ENCODE measurements at places on chromosomes 5 and 9.
A peak's percentile ranks its signal among the peaks of the same experiment; 100 is the strongest.

- no peak overlapping the region for H3K27ac ChIP-seq
- no peak for DNase-seq
- no peaks in the 10 kb centered on the region for H3K36me3 ChIP-seq
- H3K27me3 ChIP-seq, result no peaks in the 10 kb centered on the region
- H3K4me3 ChIP-seq, result no peak overlapping the region
Measured at GRCh38 chr5:32520356-32520755, 65.0 kb upstream of the SUB1 start.

DNA sequence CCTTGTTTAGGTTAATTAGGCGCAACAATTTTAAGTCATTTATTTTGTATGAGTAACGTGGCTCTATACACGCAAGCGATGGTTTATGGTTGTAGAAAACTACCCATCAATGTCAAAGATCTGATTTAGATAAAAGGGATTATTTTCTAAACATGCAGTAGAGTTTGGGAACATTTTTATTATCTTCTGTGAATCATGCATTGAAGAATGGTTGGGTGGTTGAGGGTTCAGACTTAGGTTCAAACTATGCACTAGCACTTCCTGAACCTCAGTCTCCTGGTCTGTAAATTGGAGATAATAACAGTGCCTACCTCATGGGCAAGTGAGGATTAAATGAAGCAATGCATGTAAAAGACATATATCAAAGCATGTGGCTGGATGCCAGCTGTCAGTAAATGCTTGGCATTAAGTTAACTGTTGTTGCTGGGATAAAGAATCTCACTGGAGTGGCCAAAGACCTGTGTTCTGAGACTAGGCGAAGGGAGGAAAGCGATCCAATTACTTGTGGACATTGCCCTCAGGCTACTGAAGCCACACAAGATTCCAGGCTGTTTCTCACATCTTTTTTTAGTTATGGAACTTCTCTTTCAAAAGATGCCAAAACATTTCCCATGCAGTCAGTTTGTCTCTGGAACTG is 1.1 kb upstream of the OTULINL start:
- H3K36me3 ChIP-seq, result no peaks in the 10 kb centered on the region
- H3K4me1 ChIP-seq, result peaks cover 28% of the 10 kb centered on the region
- peaks cover 7% of the 10 kb centered on the region for H3K27me3 ChIP-seq
- H3K4me3 ChIP-seq, result peak overlapping the region; percentile 75
- DNase-seq, result no peak
- no peak overlapping the region for H3K27ac ChIP-seq

DNA sequence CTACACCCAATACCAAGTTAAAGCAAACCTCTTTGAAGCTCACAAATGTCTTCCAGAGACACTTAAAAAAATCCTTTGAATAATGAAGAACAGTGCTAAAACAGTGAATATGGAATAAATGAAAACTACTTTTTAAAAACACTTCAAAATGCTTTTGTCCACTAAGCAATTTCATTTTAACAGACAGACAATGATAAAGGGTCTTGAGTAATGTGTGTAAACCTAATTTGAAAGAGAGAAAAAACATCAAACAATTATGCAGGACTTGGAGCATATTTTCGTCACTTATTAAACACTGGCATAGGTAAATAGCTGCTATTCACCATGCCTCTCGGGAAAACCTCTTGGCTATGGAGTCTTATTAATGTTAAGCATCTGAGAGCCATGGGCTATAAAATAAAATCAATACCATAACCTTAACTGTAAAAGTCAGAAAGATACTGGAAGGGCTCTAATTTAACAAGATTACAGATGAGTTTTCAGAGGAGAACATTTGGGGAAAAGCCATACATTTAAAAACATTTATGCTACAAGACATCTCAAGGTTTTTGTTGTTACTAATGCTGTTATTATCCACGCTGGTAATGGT is 177.8 kb downstream of the NFIB start:
- DNase-seq, result no peak
- no peaks in the 10 kb centered on the region for H3K4me1 ChIP-seq
- no peak overlapping the region for H3K4me3 ChIP-seq
- H3K27me3 ChIP-seq, result no peaks in the 10 kb centered on the region

DNA sequence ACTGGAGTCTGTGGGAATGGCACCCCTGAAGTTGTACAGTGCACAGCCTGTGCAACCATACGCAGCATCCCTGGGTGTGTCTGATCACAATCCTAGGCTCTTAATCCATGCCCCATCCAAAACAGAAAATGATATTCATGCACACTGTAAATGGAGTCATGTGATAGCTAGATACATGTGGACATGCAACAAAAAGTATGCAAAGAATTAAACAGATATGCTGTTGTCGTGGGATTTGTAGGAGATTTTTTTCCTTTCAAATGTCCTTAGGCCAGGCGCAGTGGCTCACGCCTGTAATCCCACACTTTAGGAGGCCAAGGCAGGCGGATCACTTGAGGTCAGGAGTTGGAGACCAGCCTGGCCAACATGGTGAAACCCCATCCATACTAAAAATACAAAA is 36.1 kb downstream of the PRRX2 start:
- no peak for DNase-seq
- no peak overlapping the region for H3K4me3 ChIP-seq
- no peaks in the 10 kb centered on the region for H3K36me3 ChIP-seq

GRCh38 chr5:179160584-179160983 is 100.4 kb downstream of the ZNF354C start:
- H3K36me3 ChIP-seq, result no peaks in the 10 kb centered on the region
- H3K4me1 ChIP-seq, result no peaks in the 10 kb centered on the region

DNA sequence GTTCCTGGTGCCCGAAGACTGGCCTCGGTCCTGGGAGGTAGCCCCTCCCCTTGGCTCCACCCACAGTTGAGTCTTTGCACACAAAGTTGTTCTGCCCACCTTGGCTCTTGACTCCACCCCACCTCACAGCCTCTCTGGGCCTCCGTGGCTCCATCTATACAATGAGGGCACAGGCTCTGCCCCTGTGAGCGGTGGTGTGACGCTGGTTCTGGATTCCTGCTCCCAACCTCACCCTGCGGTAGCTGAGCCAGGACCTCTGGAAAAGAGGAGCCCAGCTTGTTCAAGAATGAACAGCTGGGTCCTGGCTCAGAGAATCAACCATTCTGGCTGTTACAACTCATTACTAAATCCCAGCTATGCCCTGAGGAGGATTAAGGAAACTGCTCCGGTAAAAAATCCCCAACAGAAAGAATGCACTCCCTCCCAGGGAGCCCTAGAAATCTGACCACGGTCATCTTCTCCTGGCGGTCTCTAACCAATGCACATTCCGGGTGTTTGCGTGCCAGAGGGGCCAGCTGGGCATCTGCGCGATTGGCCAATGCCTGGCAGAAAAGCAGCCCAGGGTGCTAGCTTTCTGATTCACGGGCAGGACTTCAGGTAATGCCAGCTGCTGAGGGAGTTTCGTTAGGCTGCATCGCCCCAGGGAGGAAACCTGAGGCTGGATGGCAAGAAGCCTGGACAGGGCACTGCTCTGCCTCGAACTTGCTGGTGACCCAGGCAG is 9.9 kb upstream of the GRHPR start:
- H3K36me3 ChIP-seq, result no peaks in the 10 kb centered on the region
- no peak for DNase-seq
- H3K27ac ChIP-seq, result no peak overlapping the region
- H3K4me3 ChIP-seq, result no peak overlapping the region

GRCh38 chr5:155504606-155505005 is 491.1 kb downstream of the KIF4B start:
- DNase-seq, result no peak
- H3K36me3 ChIP-seq, result no peaks in the 10 kb centered on the region
- H3K27me3 ChIP-seq, result no peaks in the 10 kb centered on the region
- no peak overlapping the region for H3K4me3 ChIP-seq

DNA sequence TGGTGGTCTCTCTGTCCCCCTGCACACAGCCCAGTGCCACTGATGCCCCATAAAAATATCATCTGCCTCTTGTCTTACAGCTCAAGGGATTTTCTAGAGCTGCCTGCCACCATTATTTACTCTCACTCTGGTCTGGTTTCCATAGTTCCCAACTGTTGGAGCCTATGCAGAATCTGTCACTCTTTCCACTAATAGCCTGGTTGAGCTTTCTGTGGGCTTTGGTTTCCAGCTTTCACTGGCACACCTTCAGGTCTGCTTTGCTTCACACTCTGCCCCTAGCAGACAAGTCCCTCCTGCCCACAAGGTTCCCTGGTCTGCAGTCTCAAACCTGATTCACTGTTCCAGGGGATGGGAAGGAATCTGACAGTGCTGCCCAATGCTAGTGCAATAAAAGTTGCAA is 103.0 kb upstream of the FTMT start:
- no peak for DNase-seq
- no peak overlapping the region for H3K27ac ChIP-seq
- H3K4me3 ChIP-seq, result no peak overlapping the region
- H3K27me3 ChIP-seq, result no peaks in the 10 kb centered on the region

DNA sequence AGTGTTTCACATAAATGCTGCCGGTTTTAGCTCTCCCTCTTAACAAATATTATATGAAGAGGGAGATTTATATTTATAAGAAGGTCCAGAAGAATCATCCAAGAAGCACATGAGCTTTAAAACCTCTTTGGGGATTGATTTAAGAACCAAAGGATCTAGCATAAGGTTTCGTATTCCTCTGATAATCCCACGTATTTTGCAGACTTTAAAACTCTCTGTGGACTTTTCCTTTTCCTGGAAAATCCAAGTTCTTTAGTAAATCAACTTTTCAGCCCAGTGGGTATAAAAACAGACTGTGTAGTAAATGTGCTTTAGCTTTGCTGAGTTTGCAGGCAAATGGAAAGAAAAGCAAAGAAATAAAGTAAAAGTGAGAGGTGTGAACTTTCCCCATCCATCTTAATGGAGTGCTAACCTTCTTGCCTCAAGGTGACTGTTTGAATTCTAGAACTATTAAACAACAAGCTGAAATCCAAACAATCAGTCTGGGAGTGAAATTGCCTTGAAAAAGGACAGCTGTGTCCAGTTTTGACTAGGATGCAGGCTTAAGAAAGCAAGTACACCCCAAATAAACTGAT is 363.4 kb upstream of the SLC24A2 start:
- H3K4me1 ChIP-seq, result peaks cover 2% of the 10 kb centered on the region
- H3K27ac ChIP-seq, result no peak overlapping the region
- no peak for DNase-seq
- H3K36me3 ChIP-seq, result no peaks in the 10 kb centered on the region
- H3K27me3 ChIP-seq, result peaks cover 2% of the 10 kb centered on the region

GRCh38 chr5:23977997-23978396 is 470.6 kb downstream of the PRDM9 start:
- no peak for DNase-seq
- no peaks in the 10 kb centered on the region for H3K36me3 ChIP-seq
- H3K4me3 ChIP-seq, result no peak overlapping the region
- no peaks in the 10 kb centered on the region for H3K27me3 ChIP-seq
- H3K4me1 ChIP-seq, result no peaks in the 10 kb centered on the region
